AG09319 (cell line): ENCODE measurements at places on chromosomes 2 and 18.

GRCh38 chr18:24052053-24052452 is 37.5 kb downstream of the TTC39C start:
- no peak for DNase-seq

- DNase-seq, result peak; percentile 30
Observed at GRCh38 chr2:171810422-171811244, 83.4 kb downstream of the SLC25A12 start.

GRCh38 chr2:222450021-222450420 is 25.7 kb downstream of the SGPP2 start:
- no peak for DNase-seq

GRCh38 chr2:218129458-218130135 is 3.8 kb downstream of the CXCR2 start:
- DNase-seq, result no peak

DNA sequence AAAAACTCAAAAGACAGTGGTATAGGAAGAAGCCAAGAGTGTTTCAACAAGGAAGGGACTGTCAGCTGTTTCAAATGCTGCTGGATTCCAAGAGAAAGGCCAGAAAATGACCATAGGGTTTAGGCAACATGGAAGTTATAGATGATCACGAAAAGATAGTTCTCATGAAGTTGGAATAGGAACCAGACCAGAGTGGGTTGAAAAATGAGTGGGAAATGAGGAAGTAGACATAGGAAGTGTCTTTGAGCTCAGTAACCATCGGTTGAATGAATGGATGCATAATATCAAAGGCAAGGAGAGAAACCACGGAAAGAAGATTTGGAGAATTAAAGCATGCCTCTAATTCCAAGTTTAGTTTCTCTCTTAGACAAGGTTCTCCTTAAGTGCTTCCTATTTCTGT is 1.3 kb downstream of the NCAPH start:
- DNase-seq, result no peak

- no peak for DNase-seq
Observed at GRCh38 chr2:101112772-101113157, 38.4 kb downstream of the TBC1D8 start.

GRCh38 chr2:29640360-29640759 is 281.0 kb downstream of the ALK start:
- no peak for DNase-seq

DNA sequence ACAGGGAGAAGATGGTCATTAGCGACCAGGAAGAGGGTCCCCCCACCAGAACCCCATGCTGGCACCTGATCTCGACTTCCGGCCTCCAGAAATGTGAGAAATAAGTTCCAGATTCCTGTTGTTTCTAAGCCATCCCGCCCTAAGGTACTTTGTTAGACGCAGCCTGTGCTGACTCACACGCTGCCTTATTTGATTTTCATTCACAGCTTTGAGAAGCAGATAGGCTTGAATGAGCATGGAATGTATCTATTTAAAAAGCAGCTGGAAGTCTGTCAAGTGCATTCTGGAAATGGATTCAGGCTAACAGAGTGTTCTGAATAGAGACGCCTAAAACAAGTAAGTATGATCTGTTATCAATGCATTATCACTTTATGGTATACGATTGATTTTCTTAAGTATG is 8.3 kb upstream of the IL1R2 start:
- DNase-seq, result peak; percentile 75

GRCh38 chr2:148238561-148238960 is 217.7 kb downstream of the MBD5 start:
- DNase-seq, result no peak

DNA sequence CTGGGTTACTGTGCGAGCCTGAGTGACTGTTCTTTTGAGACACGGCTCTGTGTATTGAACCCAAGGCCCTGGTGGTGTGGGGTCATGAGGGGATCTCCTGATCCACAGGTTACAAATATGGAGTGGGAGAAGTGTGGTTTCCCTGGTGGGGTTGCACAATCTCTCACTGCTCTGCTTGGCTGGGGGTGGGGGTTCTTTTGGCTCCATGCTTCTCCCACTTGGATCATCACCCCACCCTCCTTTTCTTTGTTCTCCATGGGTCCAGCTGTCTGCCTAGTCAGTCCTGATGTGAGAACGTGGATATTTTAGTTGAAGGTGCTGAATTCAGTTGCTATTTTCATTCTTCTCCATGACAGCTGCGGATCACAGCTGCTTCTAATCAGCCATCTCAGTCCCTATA is 37.8 kb downstream of the AGPS start:
- no peak for DNase-seq

DNA sequence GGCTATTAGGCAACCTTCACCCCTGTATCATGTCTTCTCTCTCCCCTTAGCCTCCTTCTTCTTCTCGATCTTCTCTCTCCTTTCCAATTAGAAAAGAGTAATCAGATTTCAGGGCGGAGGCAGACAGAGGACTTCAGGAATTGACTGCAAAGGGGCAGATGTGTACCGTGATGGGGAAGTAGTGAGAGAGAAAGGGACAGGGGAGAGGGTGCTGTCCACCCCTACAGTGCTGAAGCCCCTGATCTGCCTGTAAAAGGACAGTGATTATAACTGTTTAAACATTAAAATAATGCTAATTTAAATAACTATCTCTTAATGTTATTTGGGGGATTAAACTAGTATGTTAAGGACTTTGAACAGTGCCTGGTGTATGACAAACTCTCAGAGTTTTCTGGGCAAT is 178.5 kb downstream of the ACTR3 start:
- DNase-seq, result no peak

GRCh38 chr2:174631009-174631981 is 33.7 kb upstream of the WIPF1 start:
- DNase-seq, result no peak

GRCh38 chr2:219759801-219760200 is 132.4 kb downstream of the SLC4A3 start:
- no peak for DNase-seq

DNA sequence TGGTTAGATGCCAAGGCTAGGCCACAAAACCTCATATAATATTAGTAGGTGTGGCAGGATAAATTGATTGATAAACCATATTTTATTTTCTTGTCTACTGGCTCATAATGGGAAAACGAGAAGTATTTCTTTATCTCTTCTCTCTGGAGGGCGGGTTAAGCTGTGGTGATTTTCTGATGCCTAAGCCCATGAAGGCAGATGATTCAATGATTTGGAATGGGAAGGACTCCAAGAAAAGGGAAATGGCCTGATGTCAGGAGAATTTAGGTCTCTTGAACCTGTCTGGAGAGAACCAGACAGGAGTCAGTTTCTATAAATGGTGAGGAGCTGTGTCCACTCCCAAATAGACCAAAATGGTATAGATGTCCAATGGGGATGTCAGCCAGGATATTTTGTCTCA is 18.7 kb upstream of the MAP4K3 start:
- no peak for DNase-seq

DNA sequence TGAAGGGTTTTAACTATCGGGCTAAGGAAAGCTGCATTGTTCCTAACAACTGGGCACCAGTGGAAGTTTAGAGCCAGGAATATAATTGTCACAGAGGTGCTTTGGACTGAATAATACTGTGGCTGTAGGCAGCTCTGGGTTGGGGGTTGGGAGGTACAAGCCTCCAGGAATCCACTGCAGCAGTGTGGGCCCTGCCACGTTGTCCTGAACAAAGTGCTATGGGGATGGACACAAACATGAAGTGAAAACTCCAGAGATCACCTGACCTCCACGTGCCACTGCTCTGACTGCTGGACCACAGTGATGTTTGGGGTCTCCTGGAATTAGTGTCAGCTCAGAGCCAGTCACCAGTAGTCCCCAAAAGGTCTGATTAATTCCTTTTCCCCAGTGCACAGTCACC is 110.9 kb downstream of the BCL2 start:
- DNase-seq, result no peak

DNA sequence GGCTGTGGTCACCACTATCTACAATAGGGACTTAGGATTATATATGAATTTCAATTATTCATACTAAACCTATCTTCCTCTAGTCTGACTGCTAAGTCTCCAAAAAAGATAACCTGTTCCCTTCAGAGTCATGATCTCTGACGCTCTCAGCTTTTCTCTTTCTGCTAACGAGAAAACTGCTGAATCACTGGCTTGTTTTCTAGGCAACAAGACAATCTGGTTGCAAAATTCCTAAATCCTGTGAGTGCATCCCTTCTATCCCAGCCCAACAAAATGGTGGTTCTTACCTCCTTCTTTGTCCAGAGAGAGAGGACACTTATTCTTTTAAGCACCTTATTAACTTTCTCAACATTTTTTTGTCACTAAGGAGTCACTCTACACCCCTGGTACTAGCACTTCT is 312.3 kb upstream of the PKDCC start:
- DNase-seq, result no peak

DNA sequence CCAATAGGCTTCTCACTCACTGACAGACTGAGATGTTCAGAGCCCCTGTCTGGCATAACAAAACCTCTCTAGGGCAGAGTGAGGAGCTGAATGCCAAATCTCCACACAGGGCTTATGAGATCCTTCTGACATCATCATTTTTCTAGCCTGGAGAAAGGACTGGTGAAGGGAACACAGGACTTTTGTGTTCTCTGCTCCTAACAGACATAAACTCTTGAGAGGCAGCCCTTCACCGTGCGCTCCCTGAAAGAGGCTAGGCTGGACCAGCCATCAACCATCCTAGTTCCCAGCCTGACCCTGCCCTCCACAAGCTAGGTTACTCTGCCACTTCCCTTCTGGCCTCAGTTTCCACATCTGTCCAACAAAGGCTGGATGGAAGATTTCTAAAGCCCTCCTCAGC is 141.9 kb downstream of the SUCLG1 start:
- no peak for DNase-seq

DNA sequence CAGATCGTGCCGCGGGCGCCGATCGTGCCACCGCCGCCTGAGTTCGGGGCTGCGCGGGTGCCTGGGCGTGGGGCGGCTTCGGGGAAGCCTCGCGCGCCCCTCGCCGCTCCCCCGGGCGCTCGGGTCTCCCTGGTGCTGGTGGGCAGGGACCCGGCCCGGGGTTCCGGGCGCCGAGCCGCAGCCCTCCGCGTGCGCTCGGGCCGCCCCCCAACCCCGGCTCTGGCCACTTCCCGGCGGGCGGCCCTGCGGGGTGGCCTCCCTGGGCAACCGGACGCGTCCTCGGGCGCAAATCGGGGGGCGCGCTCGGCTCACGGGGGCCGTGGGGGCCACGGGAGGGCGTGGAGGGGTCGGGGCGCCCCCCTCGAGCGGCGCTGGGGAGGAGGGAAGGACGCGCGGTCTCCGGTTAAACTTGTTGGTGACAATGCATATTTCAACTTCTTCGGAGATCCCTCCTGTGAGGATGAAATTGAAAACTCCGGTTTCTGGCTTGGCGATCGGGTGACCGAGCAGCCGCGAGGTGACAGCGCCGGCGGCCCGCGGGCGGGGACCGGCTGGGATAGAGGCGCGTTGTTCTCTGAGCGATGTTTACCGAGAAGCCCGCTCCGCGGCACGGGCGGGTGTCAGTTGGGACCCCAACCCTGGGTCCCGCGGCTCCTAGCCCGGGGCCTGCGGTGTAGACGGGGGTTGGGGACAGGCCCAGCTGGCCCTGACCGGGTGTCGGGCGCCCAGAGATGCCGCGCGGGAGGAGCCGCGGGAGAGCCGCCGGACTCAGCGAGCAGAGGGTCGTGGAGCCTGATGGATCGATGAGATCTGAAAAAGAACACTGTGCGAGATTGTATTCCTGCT is 676 bp downstream of the SH3BP4 start:
- DNase-seq, result no peak

GRCh38 chr2:33421820-33422219 is 54.6 kb upstream of the RASGRP3 start:
- no peak for DNase-seq

DNA sequence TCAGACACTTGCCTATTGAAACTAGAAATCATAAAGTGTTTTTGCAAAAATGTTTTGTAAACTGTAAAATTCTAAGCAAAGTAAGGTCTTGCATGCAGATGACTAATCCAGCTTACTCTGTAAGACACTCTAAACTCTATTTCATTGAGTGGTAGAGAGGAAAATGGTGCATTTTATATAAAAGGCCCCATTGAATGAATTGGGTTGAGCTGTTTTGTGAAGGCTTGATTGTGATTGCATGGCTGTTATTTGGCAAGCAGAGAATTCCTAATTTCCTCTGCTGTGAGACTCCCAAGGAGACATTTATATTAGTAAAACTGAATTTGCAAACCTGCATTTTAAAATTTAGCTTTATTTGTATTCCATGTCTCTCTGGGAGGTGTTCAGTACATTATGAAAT is 234.5 kb downstream of the PARD3B start:
- no peak for DNase-seq

- DNase-seq, result peak; percentile 28
Observed at GRCh38 chr2:107633580-107634147, 193.0 kb upstream of the RGPD4 start.

DNA sequence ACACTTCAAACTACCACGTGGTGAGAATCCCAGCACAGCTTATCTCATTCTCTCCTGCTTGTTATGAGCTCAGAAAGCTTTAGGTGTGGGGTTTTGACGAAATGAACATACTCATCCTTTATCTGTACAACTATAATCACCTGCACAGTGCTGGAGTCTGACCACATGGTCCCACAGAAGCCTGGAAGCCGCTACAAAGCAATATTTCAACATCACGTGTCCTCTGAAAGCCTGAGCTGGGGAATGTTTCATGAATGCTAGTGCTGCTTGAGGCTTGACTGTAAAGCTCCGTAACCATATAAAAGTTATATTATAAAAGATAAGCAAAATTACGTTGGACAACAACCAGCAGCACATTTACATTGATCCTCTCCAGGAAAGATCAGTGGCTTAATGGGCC is 43.9 kb downstream of the PIEZO2 start:
- no peak for DNase-seq

DNA sequence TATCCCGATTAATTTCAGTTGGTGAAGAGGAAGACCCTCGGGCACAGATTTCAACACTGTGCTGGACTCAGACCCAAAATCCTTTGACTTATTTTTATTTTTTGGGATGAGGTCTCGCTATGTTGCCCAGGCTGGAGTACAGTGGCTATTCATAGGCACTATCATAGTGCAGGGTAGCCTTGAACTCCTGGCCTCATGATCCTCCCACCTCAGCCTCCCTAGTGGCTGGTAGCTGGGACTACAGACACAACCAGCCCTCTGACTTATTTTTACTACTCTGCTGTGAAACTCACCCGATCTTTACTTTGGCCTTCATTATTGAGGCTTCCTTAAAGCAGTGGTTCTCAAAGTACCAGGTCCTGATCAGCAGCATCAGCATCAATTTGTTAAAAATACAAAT is 18.2 kb upstream of the ADAM17 start:
- DNase-seq, result no peak

GRCh38 chr2:27701676-27702075 is 38.0 kb downstream of the SLC4A1AP start:
- DNase-seq, result no peak

DNA sequence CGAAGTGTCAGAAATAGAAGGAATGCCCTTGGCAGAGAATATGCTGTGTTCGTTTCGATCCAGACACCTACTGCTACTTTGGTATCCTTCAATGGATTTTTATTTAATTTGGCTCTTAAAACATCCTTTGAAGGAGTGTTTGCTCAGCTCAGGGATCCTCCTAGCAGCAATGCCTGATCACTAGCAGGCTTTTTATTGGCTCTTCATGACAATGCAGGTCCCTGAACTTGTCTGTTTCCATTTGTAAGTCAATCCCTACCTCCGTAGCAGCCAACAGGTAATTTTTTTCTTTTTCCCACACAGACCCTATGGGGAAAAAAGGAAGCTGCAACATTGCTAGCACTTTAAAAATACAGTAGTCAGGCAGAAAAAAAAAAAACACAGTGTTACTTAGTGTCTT is 366.2 kb upstream of the LRRTM1 start:
- DNase-seq, result no peak

GRCh38 chr2:13240789-13241487 is 524.2 kb downstream of the TRIB2 start:
- DNase-seq, result no peak

- DNase-seq, result no peak
Observed at GRCh38 chr18:12377556-12378197, 650 bp upstream of the AFG3L2 start.
